ENCODE measurements at places on chromosomes 16 and 17.

DNA sequence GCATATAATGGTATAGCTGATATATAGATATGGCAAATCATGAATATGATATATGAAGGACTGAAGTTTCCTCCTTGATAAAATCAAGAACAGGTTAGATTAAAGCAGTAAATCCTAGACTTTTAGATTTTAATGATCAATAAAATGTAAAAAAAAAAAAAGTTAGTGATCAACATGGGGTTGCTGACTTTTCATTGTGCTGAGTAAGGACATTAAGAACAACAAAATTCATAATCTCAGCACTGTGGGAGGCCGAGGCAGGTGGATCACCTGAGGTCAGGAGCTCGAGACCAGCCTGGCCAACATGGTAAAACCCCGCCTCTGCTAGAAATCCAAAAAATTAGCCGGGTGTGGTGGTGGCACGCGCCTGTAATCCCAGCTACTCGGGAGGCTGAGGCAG, 10.4 kb upstream of the CHD3 start:
- DNase-seq, result no peak

DNA sequence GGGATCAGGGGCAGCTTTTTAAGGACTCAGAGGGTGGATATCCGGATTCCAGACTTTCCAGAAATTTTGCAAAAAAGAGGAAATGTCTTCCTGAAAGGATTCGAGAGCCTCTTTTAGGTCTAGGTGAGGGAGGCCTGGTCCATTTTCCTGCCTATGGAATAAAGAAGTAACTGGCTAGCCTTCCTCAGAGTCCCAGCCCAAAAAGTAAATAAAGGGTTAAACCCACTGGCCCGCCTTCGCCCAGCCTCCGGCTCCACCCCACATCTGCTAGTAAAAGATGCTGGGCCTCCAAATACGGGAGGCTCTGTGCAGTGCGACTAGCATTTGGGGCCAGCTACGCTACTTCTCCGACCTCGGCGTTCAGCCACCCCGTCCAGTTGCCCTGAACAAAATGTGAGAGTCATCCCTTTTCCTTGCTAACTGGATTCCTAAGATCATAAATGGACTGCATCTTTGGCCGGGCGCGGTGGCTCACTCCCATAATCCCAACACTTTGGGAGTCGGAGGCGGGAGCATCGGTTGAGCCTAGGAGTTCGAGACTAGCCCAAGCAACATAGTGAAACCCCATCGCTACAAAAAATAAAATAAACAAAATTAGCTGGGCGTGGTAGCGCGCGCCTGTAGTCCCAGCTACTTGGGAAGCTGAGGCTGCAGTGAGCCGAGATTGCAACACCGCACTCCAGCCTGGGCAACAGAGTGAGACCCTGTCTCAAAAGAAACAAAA, 824 bp upstream of the MPP2 start:
- peak; percentile 18 for DNase-seq

GRCh38 chr17:10114931-10115535, 83.4 kb downstream of the GAS7 start:
- DNase-seq, result peak; percentile 4

DNA sequence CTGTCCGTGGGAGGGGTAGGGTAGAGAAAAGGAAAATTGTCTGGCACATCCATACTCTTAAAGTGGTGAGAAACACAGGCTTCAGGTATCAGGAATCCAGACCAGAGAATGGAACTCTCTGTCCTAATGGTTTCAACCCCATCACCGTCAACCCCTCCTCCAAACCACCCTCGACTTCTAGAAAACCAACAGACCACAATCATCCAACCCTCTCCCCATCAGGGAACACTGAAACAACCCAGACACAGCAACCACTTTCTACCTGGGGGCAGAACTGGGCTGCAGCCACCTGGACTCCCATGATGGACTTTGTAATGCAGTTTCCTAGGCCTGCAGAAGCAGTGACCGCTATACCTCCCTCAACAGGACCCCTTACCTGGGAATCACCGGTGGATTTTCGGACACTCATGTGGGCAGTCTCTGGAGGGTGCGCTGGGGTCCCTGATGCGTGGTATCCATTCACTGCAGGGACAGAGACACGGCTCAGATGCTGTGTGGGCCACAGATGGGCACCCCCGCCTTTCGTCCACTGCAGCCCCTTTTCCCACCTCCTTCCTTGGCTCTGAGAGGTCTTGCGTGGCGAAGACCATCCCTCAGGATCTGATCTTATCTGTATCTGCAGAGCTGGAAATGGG, 64.3 kb upstream of the RCVRN start:
- no peak for DNase-seq

- no peak for DNase-seq
These were observed 2.0 kb upstream of the SYNGR2 start for GRCh38 chr17:78166416-78166815.

- no peak for DNase-seq
These were observed 47.3 kb downstream of the TBC1D16 start for GRCh38 chr17:79988185-79988971.

GRCh38 chr17:42340691-42341127, 47.5 kb downstream of the STAT3 start:
- no peak for DNase-seq

GRCh38 chr17:69961501-69962145, 113.4 kb upstream of the KCNJ16 start:
- no peak for DNase-seq

- DNase-seq, result no peak
These were observed 1.2 kb upstream of the YPEL2 start for GRCh38 chr17:59330053-59330942.

DNA sequence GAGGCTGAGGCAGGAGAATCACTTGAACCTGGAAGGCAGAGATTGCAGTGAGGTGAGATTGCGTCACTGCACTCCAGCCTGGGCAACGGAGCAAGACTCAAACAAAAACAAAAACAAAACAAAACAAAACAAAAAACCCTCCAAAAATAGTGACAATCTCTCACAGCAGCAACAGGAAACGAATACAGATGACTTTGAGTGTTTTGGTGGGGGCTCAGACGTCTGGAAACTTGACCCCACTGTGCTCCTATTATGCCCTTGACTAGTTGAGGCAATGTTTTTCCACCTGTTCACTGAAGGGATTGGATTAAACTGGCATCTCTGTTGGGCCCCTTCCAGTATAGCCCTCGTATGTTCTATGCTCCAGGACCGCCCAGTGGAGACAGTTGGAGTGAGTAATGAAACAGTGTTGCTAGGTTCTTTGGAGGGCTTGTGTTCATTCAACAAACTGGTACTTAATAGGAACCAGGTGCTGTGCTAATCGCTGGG, 167.0 kb downstream of the UTP18 start:
- DNase-seq, result no peak

GRCh38 chr16:3112058-3112880, at the start of gene ZNF205:
Gene ZNF205, plus strand, starts transcription at chr16:3112586. Its CDS starts 845 bp downstream, at chr16:3113431.
- DNase-seq, result no peak

DNA sequence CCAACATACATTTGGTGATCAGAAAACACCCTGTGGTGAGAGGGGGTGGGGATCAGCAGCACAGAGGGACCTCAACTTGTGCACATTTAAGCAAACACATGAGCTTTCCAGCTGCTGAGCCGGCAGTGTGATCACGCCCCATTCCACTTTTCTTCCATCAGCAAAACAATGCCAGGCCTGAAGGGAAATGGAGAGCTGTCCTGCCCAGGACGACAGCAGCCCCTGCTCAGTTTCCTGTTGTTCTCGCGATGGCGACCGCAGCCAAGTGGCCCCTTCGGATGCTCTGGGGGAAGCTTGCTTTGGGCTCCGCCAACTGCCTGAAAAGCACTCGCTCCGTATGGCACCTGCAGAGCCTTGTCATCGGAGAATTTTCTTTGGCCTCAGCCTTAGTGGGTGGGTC, 272.3 kb downstream of the FOXL1 start:
- DNase-seq, result no peak

Data from activated T-helper 1 cell treated with anti-CD3 and anti-CD28 coated beads, Interleukin-2, amount 50 U/mL, for 16 hours (primary cell).